Neural crest cell (in vitro differentiated cells): ENCODE measurements at places on chromosomes 6 and 20.
A peak's percentile ranks its signal among the peaks of the same experiment; 100 is the strongest.

GRCh38 chr20:57582432-57583288 is 21.8 kb downstream of the PCK1 start:
- no peak overlapping the region for H3K27ac ChIP-seq
- H3K27me3 ChIP-seq = peaks cover 44% of the 10 kb centered on the region

- DNase-seq = no peak
- no peak overlapping the region for H3K4me3 ChIP-seq
- no peaks in the 10 kb centered on the region for H3K27me3 ChIP-seq
- H3K36me3 ChIP-seq = peaks cover 5% of the 10 kb centered on the region
Observed at GRCh38 chr6:24927985-24928745, 7.6 kb downstream of the RIPOR2 start.

- H3K4me3 ChIP-seq = no peak overlapping the region
- no peaks in the 10 kb centered on the region for H3K36me3 ChIP-seq
- no peak overlapping the region for H3K27ac ChIP-seq
Observed at GRCh38 chr20:53028337-53029007, 56.3 kb downstream of the TSHZ2 start.

DNA sequence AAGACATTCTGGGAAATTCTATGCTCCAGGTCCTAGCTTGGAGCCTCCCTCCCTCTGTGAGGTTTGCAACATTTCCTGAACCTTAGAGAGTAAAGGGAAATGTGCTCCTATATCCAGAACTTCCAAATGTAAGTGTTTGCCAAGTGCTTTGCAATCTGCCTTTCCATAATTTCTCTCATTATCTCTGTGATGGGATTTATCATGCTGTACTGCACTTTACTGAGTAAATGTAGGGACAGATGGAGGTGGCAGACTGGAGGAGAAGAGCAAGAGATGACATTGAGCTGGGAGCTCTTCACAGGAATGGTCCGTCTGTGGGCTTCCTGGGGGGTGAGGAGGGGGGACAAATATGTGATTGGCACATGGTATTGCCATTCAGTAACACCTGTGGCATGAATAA is 184.3 kb downstream of the SOX4 start:
- DNase-seq = no peak
- H3K27me3 ChIP-seq = no peaks in the 10 kb centered on the region
- H3K27ac ChIP-seq = no peak overlapping the region
- H3K36me3 ChIP-seq = peaks cover 5% of the 10 kb centered on the region

DNA sequence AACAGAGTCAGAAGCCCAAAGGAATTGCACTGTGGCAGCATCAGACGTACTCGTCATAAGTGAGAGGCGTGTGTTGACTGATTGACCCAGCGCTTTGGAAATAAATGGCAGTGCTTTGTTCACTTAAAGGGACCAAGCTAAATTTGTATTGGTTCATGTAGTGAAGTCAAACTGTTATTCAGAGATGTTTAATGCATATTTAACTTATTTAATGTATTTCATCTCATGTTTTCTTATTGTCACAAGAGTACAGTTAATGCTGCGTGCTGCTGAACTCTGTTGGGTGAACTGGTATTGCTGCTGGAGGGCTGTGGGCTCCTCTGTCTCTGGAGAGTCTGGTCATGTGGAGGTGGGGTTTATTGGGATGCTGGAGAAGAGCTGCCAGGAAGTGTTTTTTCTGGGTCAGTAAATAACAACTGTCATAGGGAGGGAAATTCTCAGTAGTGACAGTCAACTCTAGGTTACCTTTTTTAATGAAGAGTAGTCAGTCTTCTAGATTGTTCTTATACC is 55.8 kb downstream of the VAPB start:
- DNase-seq = no peak
- H3K36me3 ChIP-seq = peaks cover 16% of the 10 kb centered on the region
- H3K27ac ChIP-seq = peak overlapping the region; percentile 39
- peaks cover 8% of the 10 kb centered on the region for H3K4me1 ChIP-seq
- no peak overlapping the region for H3K4me3 ChIP-seq
- H3K27me3 ChIP-seq = no peaks in the 10 kb centered on the region

- no peak for DNase-seq
- H3K27ac ChIP-seq = no peak overlapping the region
- no peak overlapping the region for H3K4me3 ChIP-seq
- peaks cover 2% of the 10 kb centered on the region for H3K36me3 ChIP-seq
Observed at GRCh38 chr20:49558826-49559225, 9.1 kb downstream of the PTGIS start.

DNA sequence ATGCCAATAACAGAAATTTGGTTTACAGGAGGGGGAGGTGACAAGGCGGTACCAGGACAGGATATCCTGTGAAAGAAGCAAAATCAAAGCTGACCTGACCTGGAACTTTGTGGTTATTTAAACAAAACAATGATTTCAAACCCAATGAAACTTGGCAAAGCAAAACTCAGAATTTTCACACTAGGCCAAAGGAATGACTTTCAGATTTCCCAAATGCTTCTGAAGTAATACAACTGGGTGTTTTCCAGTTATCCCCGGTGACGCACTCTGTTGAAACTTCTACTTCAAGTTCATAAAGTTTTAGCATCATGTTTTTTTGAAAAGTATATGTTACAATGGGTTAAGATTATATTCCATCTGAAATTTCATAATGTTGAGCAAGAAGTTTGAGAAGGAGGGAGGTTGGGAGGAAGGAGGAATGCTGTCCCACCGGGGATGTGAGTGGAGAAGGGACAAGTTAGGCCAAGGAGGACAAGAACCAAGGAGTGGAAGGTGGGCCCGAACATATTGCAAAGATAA is 78.1 kb upstream of the TRAF3IP2 start:
- H3K36me3 ChIP-seq = peaks cover 22% of the 10 kb centered on the region
- no peak overlapping the region for H3K27ac ChIP-seq
- H3K4me1 ChIP-seq = peaks cover 59% of the 10 kb centered on the region
- H3K4me3 ChIP-seq = peak overlapping the region; percentile 1
- no peak for DNase-seq
- H3K27me3 ChIP-seq = no peaks in the 10 kb centered on the region

- no peaks in the 10 kb centered on the region for H3K27me3 ChIP-seq
- H3K36me3 ChIP-seq = peaks cover 2% of the 10 kb centered on the region
- DNase-seq = no peak
- no peak overlapping the region for H3K27ac ChIP-seq
Observed at GRCh38 chr6:14799928-14800327, 445.9 kb upstream of the JARID2 start.
